ENCODE measurements at places on chromosomes 1 and 21.

DNA sequence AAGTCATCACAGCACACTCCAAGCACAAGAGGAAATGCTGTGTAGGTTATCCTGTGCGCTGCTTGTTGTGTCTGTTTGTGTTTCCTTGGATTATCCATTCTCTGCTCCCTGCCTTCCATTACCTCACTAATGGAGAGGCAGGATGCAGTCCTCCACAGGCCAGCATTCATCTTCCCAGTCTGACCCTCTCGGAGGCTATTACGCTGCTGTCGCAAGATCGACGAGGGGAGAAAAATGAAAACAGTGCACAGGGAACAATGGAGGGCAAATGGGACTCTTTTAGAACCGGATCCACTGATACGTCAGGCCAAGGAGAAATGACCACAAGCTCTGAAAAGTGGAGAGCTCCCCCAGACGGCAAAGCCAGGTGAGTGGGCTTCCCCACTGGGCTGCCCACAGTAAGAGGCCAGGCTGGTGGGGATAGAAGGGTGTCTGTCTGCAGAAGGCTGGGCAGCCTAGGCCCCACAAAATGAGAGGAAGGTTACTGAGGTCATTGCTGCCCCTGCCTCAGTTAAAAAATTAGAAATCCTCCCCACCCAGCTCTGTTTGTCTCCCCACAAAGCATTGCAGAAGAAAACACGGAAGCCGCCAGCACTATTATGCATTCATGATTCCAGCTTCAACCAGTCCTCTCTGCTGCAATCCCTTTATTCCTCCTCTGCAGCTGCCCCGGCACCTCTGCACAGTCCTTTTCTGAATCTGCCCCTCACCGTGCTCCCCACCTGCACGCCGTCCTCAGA, 21.7 kb downstream of the LRRN2 start:
- DNase-seq, result no peak

DNA sequence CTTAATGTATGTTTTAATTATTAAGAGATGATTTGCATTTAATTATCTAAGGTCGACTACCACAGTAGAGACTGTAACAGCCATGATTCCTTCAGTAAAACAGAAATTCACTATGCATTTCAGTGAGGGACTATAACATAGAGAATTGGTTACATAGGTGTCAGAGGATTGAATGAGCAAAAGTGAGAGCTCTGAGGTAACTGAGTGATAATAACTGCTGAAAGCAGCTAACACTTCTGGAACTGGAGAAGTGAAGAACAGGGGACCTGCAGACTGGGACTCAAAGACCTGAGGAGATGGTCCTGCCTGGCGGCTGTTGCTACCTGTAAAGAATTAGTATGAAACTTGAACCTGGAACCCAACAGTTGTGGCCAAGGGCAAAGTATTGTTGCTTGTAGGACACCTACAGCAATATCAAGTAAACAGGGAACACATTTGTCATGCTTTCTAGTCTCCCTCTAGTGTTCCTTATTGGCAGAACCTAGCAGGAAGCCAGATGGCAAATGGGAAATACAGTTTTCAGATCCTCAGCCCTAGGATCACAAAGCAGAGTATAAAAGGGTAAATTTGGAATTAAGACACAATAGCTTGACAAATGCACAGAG, 110.6 kb downstream of the HS2ST1 start:
- DNase-seq, result no peak

- no peak for DNase-seq
These were observed 31.4 kb upstream of the GBP6 start for GRCh38 chr1:89332461-89332860.

GRCh38 chr1:9602794-9603167, 14.1 kb downstream of the TMEM201 start:
- DNase-seq, result no peak

GRCh38 chr1:6105763-6106162, 60.1 kb downstream of the KCNAB2 start:
- DNase-seq, result no peak

DNA sequence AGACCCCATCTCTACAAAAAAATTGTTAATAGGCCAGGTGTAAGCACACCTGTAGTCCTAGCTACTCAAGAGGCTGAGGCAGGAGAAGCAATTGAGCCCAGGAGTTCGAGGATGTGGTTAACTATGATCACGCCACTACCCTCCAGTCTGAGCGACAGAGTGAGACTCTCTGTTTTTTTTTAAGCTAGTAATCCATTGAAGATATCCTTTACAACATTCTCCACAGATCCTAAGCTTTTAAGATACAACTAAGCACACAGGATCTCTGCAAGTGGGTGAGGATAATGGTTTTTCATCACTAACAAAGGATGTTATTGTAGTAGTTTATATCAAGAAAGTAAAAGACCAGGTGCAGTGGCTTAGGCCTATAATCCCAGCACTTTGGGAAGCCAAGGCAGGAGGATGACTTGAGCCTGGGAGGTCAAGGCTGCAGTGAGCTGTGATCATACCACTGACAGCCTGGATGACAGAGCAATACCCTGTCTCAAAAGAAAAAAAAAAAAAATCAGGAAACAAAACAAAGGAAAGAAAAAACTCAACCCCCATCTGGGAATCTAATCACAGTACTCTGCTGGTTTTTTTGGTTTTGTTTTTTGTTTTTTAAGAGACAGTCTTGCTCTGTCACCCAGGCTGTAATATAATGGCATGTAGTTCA, 166.1 kb downstream of the RERE start:
- DNase-seq, result no peak

DNA sequence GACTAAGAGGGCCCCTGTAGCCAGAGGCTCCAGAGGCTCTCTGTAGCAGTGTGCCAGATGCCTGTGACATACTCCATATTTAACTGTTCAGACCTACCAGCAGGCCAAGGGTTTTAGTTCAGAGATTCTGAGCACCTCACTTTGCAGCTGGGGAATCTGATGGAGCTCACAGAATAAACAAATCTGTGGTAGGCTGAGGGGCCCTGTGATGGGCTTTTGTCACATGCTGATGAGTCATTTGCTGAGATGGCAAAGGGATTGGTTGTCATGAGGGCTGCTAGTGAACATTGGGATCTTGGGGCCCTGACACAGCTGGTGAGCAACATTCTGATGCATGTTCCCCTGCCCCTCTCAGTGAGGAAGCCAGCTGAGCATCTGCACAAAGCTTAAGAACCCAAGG, 482.2 kb downstream of the CAMTA1 start:
- no peak for DNase-seq

- no peak for DNase-seq
These were observed 60.8 kb upstream of the RNF11 start for GRCh38 chr1:51175278-51175677.

- no peak for DNase-seq
These were observed 218.8 kb upstream of the RRP15 start for GRCh38 chr1:218066332-218066731.

GRCh38 chr1:66250075-66250474, 283.9 kb upstream of the SGIP1 start:
- DNase-seq, result no peak

- DNase-seq, result no peak
These were observed 55.2 kb downstream of the SASS6 start for GRCh38 chr1:100077531-100077930.

DNA sequence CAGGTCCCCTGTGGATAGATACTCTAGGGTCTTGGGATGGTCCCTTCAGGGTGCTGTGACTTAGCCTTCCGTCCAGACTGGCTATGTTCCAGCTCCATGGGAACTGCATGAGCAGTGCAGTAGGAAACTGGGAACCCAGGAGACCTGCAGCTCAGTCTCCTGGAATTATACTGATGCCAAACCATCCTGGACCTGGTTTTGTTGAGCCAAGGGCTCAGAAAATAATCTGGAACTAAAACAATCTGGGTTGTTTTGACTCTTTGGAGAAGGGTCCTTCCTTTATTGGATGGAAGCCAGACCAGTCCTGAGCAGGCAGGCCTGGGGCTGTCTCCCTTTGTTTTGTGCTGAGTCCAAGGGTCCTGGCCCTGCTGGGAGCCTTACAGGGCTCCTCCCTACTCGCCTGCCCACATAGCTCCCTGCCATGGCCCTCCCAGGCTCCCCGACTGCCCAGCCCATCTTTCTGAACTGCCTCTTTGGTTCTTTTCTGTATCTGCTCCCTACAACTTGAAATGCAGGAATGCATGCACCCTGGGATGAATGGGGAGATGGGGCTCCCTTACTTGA, 1.2 kb downstream of the IPO13 start:
- no peak for DNase-seq

DNA sequence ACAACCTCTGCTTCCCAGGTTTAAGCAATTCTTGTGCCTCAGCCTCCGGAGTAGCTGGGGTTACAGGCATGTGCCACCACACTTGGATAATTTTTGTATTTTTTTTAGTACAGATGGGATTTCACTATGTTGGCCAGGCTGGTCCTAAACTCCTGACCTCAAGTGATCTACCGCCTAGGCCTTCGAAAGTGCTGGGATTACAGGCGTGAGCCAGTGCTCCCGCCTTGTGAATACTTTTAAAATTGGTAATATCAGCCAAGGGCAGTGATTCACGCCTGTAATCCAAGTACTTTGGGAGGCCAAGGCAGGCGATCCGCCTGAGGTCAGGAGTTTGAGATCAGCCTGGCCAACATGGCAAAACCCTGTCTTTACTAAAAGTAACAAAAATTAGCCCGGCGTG, 33.7 kb downstream of the ZYG11B start:
- no peak for DNase-seq

- no peak for DNase-seq
These were observed 129.9 kb downstream of the SLC30A10 start for GRCh38 chr1:219798283-219799030.

All from NCI-H2107 (cell line).